ENCODE measurements at places on chromosomes 5 and 9.
A peak's percentile ranks its signal among the peaks of the same experiment; 100 is the strongest.

DNA sequence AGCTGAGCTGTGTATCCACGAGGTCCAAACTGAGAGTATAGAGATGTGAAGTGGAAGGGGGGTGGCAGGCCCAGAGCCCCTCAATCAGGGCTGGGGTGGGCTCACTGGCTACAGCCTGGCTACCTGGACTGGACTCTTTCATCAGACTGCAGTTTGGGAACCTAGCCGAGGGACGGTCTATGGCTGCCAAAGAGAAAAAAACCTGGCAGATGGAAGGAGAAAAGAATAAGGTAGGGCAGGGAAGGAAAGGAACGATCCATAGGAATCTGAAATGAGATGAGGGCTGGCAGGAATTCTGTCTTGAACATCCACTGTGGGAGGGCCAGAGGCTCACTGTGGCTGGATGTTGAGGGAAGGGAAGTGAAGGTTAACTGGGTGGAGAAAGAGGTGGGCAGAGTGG, 224.4 kb upstream of the PANK3 start:
- no peak for DNase-seq

GRCh38 chr9:121949766-121950165, 143.3 kb downstream of the TTLL11 start:
- DNase-seq = no peak

- DNase-seq = no peak
Observed at GRCh38 chr9:14303100-14303499, 10.8 kb downstream of the NFIB start.

GRCh38 chr5:72510610-72511181, 3.5 kb upstream of the ZNF366 start:
- DNase-seq = no peak

- DNase-seq = no peak
Observed at GRCh38 chr5:112996830-112997374, 20.3 kb downstream of the DCP2 start.

- DNase-seq = no peak
Observed at GRCh38 chr5:37931541-37931940, 91.7 kb upstream of the GDNF start.

DNA sequence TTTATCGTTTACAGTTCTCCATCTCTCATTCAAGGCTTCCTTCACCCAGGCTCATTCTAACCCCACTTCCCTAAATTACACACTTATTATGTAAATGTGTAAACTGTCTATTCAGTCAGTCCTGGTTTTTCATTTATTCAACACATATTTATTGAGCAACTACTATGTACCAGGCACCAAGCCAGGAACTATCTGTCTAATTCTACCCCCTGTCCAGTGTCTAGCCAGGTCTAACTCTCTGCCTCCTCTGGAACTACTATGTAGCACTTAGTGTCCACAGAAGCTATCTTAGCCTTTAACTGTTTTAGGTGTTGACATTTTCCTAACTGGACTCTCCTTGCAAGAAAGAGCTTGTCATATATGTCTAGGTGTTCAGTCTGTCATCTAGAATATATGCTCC, 56.5 kb downstream of the PDE4D start:
- DNase-seq = no peak

DNA sequence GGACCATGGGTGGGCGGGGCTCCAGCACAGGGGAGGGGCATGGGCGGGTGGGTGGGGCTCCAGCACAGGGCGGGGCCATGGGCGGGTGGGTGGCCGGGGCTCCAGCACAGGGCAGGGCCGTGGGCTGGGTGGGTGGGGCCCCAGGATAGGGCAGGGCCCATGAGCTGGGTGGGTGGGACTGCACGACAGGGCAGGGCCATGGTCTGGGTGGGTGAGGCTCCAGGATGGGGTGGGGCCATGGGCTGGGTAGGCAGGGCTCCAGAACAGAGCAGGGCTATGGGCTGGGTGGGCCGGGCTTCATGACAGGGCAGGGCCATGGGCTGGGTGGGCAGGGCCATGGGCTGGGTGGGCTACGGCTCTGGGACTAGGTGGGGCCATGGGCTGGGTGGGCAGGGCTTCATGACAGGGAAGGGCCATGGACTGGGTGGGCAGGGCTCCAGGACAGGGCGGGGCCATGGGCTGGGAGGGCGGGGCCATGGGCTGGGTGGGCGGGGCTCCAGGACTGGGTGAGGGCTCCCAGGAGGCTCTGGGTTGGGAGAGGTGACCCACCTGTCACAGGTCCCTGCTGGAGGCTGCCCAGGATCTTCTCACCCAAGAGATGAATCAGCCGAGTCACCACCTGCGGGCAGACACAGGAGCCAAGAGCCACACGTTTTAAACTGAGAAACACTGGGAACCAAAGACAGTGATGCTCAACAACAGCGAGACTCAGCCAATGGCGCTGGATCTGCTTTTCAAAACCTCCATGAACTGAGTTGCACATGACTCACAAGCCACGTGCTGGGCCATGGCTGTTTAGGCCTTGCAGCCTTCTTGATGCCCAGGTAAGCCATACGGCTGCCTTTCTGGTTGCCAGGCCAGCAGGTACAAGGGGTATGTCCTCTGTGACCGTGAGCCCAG, 33.6 kb upstream of the NSMF start:
- DNase-seq = peak; percentile 79

- no peak for DNase-seq
Observed at GRCh38 chr9:86549920-86550319, 195.7 kb upstream of the TUT7 start.

DNA sequence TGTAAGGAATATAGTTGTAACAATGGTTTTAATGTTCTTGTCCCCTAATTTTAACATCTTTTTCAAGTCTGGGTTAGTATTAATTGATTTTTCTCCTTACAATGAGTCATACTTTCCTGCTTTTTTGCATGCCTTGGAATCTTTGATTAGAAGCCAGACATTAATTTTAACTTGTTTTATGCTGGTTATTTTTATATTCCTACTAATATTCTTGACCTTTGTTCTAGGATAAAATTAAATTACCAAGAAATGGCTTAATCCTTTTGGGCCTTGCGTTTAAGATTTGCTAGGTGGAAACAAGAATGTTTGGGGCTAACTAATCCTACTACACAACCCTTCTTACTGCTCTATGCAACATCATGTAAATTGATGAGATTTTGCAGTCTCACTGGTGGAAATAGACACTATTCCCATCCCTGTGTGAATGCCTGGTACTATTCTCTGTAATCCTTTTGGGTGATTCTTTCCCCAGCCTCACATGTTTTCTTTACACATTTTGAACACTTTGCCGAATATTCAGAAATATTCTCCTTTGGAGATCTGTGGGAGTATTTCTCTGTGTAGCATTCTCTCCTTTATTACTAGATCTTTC, 47.2 kb downstream of the ZCCHC7 start:
- no peak for DNase-seq

GRCh38 chr5:178117923-178118701, 4.8 kb downstream of the N4BP3 start:
- no peak for DNase-seq

GRCh38 chr9:93532141-93532540, 44.2 kb upstream of the PHF2 start:
- no peak for DNase-seq

Data from GM12891 (cell line).